ENCODE measurements at places on chromosomes 13 and 19.

DNA sequence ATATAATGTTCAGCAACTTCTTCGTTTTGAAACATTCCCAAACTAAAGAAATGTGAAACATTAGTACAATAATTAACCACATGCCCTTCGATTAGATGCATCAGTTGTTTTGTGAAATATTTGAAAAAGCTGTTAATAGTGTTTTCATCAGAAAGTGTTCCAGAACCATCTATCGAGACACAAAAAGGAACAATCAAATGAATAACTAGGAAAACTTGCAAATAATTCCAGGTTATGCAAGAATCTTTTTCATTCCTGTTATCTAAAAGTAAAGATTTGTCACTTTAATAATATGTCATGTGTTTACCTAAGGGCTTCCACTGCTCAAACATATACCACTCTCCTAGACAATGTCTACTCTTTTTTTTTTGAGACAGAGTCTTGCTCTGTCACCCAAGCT is 904.2 kb upstream of the MIR17HG start:
- peak; percentile 24 for DNase-seq

DNA sequence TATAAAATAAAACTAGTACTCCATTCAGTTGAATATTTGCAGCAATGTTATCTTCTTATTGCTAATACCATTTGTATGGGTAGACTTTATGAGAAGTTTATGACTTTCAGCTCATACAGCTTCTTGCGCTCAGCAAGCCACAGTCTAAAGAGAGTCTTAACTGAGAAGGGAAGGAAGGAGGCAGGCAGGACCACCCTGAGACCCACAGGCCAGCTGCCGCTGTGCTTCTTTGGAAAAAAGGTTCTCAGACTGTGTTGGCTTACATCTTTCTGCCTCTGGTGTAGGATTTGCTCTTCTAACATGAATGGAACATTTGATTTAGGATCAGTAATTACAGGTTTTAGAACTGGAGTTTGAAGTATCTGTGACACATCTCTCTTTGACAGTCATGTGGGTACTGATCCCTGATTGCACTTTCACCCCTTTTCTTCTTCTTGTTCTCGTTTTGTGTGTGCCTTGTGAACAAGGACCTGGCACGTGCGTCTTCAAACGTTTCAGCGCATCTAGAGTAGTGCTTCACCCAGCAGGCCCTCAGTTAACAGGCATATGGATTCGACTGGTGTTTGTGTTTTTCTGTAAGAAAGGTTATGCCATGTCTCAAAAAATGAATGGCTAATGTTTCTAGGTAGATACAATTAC is 7.1 kb upstream of the GPR18 start:
- DNase-seq = no peak

DNA sequence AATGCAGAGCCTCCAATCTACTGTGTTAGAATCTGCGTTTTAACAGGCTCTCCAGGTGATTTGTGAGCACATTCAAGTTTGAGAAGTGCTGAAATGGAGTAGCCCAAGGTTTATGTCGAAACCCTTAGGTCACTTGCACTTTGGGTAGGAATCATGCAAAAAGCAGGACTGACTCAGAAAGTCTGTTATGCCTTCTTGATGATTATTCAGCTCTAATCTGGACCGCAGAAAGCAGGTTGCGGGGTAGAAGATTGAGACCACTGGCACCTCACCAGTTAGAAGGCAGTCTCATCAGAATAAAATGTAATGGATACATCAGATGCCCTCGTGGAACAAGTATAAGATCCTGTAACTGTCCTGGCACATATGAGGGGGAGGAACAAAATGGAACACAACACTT is 326.3 kb downstream of the DCLK1 start:
- no peak for DNase-seq

DNA sequence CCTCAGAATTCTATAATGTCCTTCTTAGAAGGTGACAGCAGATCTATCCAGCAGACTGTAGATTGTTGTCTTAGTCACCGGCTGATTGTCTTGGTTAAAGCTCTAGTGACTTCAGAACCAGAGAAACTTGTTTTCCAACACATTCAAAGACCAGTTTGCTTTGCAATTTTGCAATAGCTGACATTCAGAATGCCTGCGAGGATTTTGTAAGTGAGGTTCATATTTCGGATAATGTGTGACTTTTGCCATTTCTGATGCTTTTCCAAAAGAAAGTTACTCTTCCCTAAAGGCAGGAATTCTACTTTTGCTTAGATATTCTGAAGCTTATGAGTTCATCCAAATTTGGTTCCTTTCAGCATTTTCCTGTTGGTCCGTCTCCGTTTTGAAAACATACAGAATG is 13.2 kb downstream of the SPINT2 start:
- peak; percentile 42 for DNase-seq

- no peak for DNase-seq
These were observed 80.4 kb downstream of the MRPL57 start for GRCh38 chr13:21256891-21257290.

DNA sequence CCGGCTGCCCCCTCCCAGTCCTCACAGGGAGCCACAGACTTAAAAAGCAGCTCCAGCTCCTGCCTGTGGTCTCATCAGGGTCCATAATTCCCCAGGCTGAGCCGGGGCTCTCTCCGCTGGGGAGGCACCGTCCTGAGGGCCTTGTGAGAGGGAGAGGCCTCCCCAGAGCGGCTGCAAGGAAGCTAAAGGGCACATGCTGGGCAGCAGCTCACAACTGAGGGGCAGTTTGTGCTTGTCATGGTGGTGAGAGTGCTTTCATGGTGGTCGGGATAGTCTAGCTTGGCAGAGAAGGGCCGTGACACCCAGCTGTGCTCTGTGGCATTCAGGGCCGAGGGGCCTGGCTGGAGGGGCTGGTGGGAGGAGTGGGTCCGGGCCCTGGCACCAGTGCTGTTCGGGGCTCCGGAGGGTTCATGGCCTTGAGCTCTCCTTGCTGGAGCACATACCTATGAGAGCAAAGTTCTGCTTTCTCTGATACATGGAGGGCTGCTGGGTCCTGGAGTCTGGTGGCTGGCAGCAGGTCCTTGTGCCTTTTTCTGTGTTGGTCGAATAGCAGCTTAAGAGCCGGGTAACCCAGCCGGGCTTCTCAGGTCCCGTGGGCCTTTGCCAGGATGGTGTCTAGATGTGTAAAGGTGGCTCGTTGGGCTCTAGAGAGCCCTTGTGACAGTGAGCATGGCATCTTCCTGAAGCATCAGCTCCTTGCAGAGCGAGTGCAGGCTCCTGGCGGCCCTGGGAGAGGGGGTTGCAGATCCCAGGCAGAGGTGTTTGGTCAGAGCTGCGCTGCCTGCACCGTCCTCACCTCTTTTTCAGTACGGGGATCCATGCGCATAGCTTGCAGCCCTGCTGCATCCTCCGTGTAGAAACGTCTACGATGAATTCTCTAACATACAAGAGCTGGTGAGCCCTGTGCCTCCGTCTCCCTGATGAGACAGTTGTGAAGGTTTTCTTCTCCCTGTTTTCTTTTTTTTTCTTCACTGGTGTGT is 8.8 kb downstream of the UPF1 start:
- no peak for DNase-seq

- peak; percentile 80 for DNase-seq
These were observed 460.0 kb downstream of the FOXO1 start for GRCh38 chr13:40206241-40207000.

DNA sequence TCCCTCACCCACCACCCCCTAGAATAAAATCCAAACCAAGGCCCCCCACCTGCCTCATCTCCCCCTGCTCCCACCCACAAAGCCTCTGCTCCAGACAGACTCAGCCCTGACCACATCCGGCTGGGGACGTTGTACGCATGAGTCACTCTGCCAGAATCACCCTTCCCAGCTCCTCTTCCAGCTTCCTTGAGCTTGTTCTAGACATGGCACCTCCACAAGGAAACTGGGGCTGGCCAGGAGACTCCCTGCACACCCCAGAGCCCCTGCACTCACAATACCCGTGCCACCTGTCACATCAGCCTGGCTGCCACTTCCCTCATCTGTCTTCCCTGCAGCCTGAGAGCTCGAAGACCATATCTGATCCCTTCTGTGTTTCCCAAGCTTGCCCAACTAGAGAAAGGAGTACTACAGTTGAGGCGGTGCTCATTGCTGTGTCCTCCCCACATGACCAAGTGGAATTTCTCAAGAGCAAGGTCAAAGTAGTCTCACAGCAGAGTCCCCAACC is 9.7 kb downstream of the DEDD2 start:
- DNase-seq = peak; percentile 90

Data from iris pigment epithelial cell (primary cell).